ENCODE measurements at places on chromosomes 4 and X. TPM values are rescaled to one million over a fixed set of nuclear protein-coding genes. Genes with fewer than 3 reads are reported as not detected.

GRCh38 chr4:185550933-185551332, 15.6 kb upstream of the PDLIM3 start:
- DNase-seq = no peak

- no peak for DNase-seq
Observed at GRCh38 chr4:158560284-158560683, 38.6 kb downstream of the RXFP1 start.

- DNase-seq = peak; percentile 36
Observed at GRCh38 chr4:80006935-80007744, 65.9 kb downstream of the ANTXR2 start.

MAGEC3 gene
- under 0.01 TPM for total RNA-seq

DNA sequence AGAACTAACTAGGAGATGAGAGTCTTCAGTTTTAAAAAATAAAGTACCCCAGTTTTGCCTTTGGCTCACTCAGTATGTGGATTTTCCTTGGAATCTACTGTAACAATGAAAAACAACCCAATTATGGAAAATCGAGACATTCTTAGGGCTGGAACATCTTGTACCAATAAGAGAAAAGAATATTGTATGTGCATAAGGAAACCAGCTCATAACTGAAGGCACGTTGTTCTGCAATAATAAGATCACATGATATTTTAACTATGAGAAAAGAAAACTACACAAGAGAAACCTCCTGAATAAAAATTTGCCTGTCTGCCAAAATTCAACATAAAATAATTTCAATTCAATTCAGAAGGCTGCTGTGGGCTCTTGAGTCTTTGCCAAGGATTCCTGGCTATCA, 261.8 kb upstream of the EDNRA start:
- no peak for DNase-seq

PARM1 gene
- under 0.01 TPM for total RNA-seq

- DNase-seq = no peak
Observed at GRCh38 chr4:48093991-48094416, 40.0 kb downstream of the TXK start.

- DNase-seq = no peak
Observed at GRCh38 chrX:19886375-19886774, 1.0 kb downstream of the SH3KBP1 start.

MUC7 gene
- total RNA-seq = not detected

MAGEC1 gene
- not detected for total RNA-seq

RASL11B gene
- under 0.01 TPM for total RNA-seq

DNA sequence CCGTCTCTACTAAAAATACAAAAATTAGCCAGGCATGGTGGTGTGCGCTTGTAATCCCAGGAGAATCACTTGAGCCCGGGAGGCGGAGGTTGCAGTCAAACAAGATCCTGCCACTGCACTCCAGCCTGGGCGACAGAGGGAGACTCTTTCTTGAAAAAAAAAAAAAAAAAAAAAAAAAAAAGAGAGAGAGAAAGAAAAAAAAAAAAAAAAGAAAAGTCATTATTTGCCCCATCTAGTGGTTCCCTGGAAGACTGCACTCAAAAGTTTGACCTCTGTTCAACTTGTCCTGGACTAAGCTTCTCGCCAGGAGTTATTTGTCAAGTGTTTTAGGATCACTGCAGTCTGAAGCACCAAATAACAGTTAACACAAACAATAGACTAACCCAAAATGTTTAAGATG, 45.3 kb upstream of the KCTD8 start:
- DNase-seq = peak; percentile 22

DNA sequence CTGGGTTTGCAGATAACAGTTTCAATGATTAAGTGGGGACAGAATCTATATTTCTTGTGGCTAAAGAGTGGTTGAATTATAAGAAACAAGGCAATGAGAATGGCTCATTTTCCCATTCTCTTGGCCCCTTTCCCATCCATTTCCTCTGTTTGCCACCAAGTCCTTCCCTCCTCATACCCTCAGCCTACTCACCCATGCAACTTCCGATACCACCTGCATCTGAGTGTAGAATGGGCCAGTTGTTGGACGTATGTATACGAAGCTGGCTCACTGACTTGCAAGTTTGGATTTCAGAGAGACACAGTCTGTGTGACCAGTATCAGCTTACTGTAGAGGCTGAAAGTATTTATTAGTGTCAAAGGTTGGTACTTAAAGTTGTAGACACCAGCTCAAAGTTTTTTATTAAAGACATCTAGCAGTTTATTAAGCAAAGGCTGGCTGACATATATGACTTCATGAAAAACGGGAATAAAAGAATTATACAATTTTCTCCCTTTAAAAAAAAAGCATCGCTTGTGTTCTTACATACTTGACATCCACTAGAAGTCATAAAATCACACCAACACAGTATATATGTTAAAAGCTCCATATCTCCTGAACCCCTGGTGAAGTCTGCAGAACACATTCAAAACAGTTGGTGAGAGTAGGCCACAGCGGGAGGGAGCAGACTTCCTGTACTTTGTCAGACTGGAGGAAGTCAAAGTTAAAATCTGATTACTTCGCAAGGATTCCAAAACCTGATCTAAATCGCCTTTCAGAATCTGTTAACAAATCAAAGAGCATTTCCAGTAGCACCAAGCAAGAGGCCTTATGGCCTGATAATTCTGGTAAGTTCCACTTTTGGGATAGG, 22.4 kb upstream of the STIM2 start:
- DNase-seq = peak; percentile 42

STPG2 gene
- total RNA-seq = 0.54 TPM

TMEM255A gene
- not detected for total RNA-seq

GAGE13 gene
- not detected for total RNA-seq

GRCh38 chrX:262381-262909, 18.7 kb upstream of the PLCXD1 start:
- no peak for DNase-seq

MAPK10 gene
- 0.54 TPM for total RNA-seq

CT45A3 gene
- total RNA-seq = not detected

DNA sequence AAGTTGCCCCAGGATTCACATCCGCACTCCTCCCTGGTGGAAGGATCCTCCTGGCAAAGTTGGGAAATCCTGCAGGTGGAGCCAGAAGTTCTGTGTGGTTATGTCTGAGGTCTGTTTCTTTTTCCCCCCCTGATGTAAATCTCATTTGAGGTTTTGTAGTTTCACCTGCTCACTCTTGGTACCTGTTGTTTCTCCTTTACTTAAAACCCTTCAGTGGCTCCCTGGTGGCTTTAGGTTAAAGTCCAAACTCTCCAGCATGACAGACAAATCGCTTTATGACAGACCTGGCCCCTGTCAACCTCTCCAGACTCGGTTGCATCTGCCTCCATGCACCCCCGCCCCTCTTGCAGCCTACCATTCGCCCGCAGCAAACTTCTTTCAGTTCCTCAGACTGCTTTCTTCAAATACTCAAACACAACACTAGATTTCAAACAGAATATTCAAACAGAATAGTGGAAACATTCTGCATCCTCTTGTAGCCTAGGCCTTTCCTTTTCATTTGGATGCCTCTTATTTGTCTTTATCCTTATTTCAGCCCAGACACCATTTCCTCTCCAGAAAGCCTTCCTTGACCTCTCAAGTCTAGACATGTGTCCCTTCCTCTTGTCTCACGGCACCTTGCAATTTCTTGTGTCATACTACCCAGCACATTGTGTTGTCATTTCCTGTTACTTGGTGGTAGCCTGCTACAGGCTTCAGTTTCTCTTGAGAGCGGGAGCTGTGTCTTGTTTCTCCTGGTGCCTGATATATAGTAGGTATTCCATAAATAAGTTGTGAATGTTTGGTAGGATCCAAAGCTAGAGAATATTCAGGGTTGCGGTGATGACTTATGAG, 24.8 kb downstream of the IL13RA1 start:
- DNase-seq = peak; percentile 33

- DNase-seq = no peak
Observed at GRCh38 chrX:134653835-134654234, 4.4 kb downstream of the PLAC1 start.

GRCh38 chrX:153865321-153865580, 20.7 kb downstream of the L1CAM start:
- DNase-seq = no peak

- no peak for DNase-seq
Observed at GRCh38 chr4:182973511-182973911, 56.3 kb upstream of the DCTD start.

GRCh38 chr4:48262926-48263325, 6.7 kb downstream of the TEC start:
- peak; percentile 29 for DNase-seq

DNA sequence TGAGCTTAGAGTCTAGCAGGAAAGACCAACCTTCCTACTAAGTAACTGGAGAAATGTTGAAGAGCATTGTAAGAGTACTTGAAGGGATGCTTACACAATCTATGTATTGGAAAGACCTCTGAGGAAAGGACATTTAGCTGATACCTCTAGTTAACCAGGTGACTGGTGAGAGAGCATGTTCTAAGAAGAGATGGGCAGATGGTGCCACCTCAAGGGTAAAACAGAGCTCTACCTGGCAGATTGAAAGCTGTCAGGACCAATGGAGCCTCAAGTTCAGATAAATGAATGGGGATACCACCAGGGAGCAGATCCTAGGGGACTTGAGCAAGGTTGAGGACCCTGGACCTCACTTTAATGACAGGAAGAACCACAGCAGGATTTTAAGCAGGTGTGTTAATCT, 196.4 kb downstream of the QDPR start:
- no peak for DNase-seq

- no peak for DNase-seq
Observed at GRCh38 chr4:123874063-123874462, 477.5 kb downstream of the SPRY1 start.

- peak; percentile 84 for DNase-seq
Observed at GRCh38 chr4:124711471-124712371, 811 bp downstream of the ANKRD50 start.

DNA sequence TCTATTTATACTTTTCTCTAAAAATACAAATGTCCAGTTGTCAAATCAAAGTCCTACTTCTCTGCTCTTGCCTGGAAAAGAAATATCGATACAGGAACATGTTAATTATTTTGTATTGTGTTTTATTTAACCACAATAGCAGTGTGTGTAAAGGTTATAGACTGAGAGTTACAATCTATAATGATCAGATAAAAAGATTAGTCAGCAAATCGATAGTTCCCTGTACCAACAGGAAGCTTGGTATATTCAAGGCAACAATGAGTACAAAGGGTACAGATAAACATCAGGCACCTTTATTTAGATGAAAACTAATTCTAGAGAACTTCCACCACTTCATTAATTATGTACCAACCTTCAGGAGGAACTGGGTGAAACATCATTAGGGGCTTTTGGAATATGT, 469.5 kb downstream of the GBA3 start:
- DNase-seq = no peak

- DNase-seq = peak; percentile 15
Observed at GRCh38 chr4:161604516-161605300, 559.1 kb downstream of the FSTL5 start.

DNA sequence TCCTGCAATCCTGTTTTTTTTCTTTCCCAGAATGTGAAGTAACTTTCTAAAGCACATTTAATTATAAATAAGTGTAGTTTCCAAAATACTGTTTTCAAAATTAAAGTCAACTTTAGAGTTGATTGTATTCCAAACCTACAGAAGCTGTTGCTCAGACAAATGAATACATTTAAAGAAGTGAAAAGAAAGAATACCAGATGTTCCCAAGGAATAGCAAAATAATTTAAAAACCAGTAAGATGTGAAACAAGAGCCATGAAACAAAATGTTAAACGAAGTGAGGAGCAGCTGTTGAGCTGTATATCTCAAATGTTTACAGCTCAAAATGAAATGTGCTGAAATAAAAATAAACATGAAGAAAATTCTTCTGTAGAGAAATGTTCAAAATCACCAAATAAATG, 627.4 kb upstream of the NDST4 start:
- no peak for DNase-seq

ARMCX2 gene
- total RNA-seq = 16.2 TPM

GRCh38 chrX:69179380-69179911, 14.2 kb upstream of the PJA1 start:
- no peak for DNase-seq

GRCh38 chrX:41043674-41044345, 41.4 kb upstream of the USP9X start:
- DNase-seq = no peak
